ENCODE measurements at places on chromosomes 5 and 9. TPM values are rescaled to one million over a fixed set of nuclear protein-coding genes. Genes with fewer than 3 reads are reported as not detected.

The PRSS3 gene
- total RNA-seq: 11.3 TPM

The RASGEF1C gene
- 5.8 TPM for total RNA-seq

GRCh38 chr9:133640580-133641395, 4.6 kb downstream of the DBH start:
- DNase-seq: no peak

DNA sequence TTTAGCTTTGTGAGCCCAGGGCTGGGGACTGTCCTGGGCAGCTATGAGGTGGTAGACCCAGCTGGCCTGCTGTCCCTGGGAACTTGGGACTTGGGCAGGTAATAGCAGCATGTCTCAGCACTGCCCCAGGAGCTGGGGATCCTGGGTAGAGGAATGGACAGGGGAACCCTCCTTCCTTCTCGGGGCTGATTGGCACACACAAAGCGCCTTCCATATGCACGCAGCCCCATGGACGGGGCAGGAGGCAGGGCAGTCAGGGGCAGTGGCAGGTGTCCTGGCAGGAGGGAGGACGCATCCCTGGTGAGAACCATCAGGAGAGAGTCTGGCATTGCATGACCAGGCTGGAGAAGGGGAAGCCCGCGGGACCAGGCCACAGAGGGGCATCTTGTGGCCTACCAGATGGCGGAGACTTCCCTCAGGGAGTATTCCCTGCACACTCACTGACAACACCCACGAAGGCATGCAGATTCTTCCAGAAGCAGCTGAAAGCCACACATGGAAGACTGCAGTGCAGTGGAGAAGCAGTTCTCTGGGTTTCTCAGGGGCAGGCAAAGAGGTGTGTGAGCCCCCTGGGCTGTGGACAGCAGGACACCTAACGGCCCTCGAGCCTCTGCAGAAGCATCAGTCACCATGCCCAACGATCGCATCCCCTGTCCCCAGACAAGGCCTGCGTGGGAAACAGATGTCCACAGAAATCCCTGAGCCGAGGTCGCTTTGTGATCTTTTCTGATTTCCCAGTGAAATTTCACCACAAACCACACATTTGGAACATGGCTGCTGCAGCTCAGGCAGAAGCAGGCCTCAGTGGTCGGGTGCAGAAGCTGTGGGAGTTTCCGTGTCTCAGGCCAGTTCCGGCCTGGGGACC, 7.0 kb upstream of the NKD2 start:
- DNase-seq: no peak

DNA sequence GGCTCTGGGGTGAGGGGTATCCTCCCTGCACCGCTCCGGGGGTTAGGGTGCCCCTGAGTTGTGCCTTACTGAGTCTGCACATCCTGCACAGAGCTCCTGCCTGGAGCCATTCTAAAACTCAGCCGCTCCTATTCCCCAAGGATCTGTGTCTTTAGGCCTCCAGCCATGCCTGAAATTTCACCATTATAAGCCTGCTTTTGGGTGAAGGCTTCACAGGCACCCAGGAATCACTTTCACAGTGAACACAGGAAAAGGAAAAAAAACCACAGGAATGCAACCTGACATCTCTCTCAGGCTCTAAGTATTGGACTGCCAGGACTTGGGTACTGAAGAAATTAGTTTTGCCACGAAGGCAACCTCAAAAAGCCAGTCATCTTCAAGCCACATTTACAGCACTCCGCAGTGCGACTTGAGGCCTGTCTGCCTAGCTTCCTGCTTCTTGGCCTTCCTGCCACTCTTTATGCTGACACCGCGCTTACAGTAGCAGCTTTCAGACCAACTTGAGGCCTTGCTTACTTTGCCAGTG, 30.9 kb downstream of the GALNT10 start:
- peak; percentile 69 for DNase-seq
